CMK (cell line): ENCODE measurements at places on chromosomes 2 and 18.

GRCh38 chr2:66070721-66071602 is 364.0 kb upstream of the MEIS1 start:
- no peak for DNase-seq

GRCh38 chr2:7835151-7835550 is 846.7 kb upstream of the ID2 start:
- no peak for DNase-seq

- no peak for DNase-seq
Measured at GRCh38 chr18:65750389-65751154, at the start of gene CDH7. TSS of gene CDH7 (plus strand) at chr18:65751012. CDS start at chr18:65762843, 11,831 bp downstream.

DNA sequence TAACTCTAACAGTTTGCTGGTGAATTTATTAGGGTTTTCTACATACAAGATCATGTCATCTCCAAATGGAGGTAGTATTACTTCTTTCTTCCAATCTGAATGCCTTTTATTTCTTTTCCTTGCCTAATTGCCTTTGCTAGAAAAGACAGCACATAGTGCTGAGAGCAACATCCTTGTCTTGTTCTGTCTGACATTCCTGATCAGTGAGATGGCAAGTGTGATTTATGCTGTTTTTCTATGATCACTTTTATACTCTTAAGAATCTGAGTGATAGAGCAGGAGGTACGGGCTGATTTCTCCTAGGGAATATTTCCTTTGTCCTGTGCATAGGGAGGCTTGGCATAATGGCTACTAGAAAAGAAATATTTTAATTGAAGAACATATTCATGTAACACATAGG is 17.3 kb downstream of the LYPD6B start:
- no peak for DNase-seq

DNA sequence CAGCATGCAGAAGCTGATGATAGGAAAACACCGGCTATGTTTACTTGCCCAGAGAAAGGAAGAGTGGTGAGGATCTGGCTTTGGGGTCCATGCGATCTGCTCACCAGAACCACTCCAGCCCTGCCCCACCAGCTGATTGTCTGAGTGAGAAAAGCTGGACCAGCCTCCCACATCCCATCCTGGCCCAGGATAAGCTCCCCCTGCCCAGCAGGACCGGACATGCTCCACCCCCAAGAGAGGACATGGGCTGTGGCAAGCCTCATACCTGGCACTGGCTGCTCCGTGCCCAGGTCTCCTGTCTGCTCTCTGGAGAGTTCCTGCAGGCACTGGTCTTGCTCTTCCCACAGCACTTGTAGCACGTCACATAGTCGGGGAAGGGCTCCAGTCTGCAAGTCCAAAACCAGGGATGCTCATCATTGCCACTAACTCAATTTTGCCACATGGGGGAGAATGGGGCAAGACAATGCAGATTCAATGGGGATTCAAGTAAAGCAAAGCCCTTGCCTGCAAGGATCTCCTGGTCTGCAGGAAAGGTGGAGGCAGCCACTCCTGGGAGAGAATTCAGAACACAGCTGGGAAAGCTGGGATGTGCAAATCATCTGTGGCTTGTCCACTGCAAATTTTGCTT is 30.0 kb downstream of the SCTR start:
- no peak for DNase-seq

DNA sequence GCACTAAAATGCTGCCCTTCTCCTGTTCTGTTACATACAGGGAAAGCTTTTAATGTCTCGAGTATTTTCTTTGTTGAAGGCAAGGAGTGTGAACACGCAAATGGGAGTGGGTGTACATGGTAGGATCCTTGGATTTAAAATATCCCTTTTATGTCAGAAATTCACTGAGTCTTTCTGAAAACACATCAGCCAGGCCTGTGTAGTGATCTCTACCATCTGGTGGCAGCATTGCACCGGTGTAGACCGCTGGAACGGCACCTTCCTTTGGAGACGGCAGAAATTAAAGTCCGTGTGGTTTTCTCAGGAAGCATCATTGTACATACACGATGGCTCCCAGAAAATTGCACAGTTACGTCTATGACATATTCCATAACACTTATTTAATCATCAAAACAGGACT is 515.8 kb downstream of the GALR1 start:
- no peak for DNase-seq

DNA sequence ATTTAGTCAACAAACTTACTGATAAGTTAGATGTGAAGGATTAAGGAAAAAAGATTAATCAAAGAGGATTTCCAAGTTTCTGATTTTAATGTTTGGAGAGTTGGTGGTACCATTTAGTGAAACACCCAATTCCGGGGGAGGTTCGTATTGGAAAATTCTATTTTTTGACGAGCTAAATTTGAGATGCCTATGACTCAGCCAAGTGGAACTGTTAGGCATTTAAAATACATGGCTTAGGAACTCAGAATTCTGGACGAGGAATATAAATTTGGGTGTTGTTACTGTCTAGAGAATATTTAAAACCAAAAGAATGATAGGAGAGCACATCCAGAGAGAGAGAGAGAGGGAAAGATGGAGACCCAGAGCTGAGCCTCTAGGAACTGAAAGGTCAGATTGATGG is 103.6 kb downstream of the TMX3 start:
- DNase-seq = no peak

GRCh38 chr2:217297096-217297495 is 437.2 kb upstream of the TNP1 start:
- no peak for DNase-seq

GRCh38 chr2:134372141-134372540 is 118.3 kb downstream of the MGAT5 start:
- DNase-seq = no peak

- DNase-seq = no peak
Measured at GRCh38 chr2:222671259-222672067, at the start of gene MOGAT1. TSS of gene MOGAT1 (plus strand) at chr2:222671658. CDS start at chr2:222671786, 128 bp downstream.

GRCh38 chr2:142175813-142176338 is 45.1 kb upstream of the LRP1B start:
- DNase-seq = no peak

DNA sequence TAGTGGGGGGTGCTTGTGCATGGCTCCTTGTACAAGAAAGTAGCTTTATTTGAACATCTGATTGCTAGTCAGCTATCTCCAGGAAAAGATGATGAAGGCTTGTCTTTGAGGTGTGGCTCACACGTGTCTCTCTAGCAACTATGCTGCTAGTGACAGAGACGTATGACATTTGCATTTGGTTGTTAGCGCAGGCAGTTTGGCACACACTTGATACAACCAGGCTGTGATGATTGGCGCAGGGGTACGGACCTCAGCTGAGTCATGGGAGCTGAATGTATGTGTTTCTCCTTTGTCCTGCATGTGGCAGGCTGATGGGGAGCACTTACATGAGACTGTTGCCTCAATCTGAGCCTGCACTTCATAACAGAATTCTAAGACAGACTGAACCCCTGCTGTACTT is 29.6 kb downstream of the PTCD3 start:
- DNase-seq = no peak

DNA sequence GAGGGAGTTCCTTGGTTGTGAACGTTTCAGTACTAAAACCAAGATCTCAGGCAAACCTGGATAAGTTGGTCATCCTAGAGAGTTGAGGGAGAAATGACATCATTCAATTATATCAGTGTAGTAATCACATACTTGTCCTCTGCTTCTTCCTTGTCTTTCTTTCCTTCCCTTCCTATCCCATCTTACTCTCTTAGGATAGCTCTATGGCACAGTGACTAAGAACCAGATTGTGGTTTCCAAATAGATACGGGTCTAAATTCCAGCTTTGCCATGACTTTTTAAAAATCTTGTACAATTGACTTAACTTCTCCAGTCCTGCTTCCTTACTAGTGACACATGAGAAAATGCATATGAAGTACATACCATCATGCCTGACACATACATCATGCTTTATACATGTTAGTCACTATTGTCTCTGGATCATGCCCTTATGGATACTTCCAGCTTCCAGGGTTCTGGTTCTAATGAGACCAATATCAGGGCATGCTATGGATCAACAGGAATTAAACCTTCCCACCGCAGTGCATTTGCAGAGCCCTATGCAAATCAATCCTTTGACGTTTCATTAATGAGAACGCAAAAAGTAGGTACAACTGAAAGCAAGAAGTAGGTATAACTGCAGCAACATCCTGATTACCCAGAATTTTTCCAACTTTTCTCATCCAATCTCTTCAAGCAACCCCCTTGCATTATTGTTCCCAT is 168.0 kb upstream of the KLF7 start:
- no peak for DNase-seq
